Activated T-helper 17 cell treated with anti-CD3 and anti-CD28 coated beads, Interleukin-2, amount 50 U/mL, for 72 hours (primary cell): ENCODE measurements at places on chromosomes 2 and 18. TPM values are rescaled to one million over a fixed set of nuclear protein-coding genes. Genes with fewer than 3 reads are reported as not detected.

IL1F10 gene
- not detected for total RNA-seq

DNA sequence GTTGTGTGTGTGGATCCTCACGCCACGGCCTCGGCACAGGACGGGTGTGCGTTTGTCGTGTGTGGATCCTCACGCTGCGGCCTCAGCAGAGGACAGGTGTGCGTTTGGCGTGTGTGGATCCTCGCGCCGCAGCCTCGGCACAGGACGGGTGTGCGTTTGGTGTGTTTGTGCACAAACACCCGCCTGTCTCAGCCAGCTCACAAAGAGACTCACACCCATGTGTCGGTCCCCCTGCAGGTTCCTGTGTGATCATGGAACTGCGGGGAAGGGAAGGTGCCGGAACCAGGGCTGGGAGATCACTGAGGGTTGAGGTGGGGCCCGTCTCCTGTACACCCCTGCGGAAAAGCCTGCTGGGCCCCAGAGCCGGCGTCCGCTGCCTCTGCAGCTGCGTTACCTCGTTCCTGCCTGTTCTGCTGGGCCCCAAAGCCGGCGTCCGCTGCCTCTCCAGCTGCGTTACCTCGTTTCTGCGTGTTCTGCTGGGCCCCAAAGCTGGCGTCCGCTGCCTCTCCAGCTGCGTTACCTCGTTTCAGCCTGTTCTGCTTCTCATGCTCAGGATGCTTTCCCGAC, 53.6 kb downstream of the CTDP1 start:
- ATAC-seq: no peak

DNA sequence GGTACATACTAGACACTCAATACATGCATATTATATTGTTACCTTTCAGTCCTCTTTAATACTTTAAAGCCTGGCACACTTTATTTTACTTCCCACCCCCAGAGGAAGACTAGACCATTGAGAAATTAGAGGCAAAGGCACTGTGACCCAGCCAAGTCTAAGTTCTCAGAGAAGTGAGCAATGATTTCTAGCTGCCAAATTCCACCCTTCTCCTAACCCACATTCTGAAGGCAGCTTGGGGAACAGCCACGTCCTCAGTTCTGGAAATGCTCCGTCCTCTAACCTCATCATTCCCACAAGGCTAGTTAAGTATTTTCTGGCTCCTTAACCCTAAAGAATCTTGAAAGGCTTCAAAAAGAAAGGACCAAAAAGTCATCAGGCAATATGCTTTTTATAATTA, 86.6 kb downstream of the COL5A2 start:
- no peak for ATAC-seq

GRB14 gene
- not detected for total RNA-seq

EFEMP1 gene
- total RNA-seq: not detected

DNA sequence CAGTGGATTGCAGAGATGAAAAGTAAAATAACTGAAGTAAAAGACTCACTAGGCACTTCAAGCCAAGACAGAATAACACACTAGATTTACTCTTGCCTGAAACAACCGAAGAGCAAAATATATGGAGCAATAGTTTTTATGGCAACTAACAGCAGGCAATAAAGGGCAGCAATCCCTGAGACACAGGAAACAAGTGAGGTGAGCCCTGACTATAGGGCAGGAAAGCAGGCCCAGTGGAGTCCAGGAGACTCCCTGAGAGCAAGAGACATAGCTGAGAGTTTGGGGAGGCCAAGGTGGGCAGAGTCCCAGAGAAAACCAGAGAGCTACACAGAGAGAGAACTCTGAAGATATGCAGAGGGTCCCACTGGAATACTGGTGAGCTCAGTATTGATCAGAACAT, 18.8 kb downstream of the FARSB start:
- no peak for ATAC-seq

DNA sequence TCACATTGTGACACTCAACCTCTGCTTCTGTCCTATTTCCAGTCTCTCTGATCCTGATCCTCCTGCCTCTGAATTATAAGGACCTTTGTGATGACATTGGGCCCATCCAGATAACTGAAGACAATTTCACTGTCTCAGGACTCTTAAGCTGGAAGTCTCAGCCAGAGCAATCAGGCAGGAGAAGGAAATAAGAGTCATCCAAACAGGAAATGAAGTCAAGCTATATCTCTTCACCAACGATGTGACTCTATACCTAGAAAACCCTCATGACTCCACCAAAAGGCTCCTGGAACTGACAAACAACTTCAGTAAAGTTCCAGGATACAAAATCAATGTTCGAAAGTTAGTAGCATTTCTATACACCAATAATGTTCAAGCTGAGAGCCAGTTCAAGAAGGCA, 29.3 kb upstream of the TWIST2 start:
- ATAC-seq: no peak
